Fibroblast of skin of left biceps (primary cell): ENCODE measurements at places on chromosomes 1 and 21.

DNA sequence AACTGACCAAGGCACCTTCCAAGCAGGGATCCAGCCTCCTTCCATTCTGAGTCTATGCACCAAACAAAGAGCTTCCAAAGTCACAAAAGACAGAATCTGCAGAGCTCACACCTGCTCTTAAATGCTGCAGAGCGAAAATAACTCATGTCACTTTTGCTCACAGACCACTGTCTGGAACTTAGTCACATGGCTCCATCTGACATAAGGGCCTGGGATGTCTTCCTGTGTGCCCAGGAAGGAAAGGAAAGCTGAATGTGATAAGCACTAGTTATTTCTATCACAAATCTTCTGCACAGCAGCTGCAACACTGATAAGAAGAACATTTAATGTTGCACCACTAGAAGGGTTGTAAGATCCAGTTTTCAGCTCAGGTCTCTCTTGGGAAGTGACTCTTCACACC, 39.5 kb upstream of the SGIP1 start:
- DNase-seq = no peak

DNA sequence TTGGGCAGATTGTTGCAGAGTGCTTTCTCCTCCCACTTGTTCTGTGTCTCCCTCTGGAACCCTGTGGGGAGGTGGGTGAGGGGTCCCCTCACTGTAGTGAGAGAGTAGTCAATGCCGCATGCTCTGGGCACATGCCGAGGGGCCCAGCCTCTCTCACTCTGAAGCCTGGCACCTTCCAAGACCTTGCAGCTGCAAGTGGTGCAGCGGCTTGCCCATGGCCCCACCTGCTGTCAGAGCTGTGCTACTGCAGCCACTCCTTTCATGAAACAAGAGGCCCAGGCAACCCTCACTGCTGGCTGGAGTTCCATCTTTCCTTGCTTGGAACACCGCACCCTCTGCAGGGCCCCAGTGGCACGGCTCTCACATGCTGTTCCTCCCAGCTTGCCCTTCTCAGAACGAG, 58.4 kb upstream of the COL6A1 start:
- peak; percentile 11 for DNase-seq

GRCh38 chr1:6425658-6426057, 1.1 kb downstream of the ESPN start:
- no peak for DNase-seq

DNA sequence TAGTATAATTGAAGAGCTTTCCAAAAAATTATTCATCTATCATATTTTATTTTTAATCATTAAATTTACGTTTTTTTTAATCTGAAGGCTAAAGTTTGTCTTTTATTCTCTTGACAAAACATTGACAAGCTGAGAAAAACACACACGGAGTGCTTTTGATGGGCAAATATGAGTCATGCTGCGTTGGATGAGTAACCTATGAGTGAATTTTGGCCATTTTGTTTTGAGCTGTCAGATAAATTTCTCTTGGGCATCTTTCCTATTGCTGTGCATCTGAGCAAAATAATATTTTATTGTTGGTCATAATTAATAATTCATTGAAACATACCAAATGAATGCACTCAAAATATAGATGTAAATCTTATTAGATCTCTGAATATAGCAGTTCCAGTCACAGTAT, 1144.1 kb upstream of the ADGRL2 start:
- DNase-seq = no peak

DNA sequence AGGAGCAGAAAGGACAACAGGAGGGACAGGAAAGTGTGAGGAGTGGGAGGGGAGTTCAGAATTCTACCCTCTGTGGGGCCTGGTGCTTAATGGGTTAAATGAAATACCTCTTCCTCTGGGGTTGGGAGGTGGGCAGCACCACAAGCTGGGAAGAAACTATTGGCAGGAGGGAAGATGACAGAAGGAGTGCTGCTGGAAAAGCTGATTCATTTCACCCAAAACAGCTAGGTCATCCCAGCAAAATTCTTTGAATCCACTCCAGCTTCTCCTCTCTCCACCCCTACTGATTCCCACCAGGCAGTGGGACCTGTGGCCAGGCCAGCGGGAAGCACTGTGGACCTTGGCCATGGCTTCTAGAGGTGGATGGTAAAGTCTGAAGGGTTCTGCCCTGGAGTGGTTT, 12.8 kb downstream of the BCAN start:
- no peak for DNase-seq

GRCh38 chr1:168224991-168225390, 813 bp upstream of the SFT2D2 start:
- no peak for DNase-seq

DNA sequence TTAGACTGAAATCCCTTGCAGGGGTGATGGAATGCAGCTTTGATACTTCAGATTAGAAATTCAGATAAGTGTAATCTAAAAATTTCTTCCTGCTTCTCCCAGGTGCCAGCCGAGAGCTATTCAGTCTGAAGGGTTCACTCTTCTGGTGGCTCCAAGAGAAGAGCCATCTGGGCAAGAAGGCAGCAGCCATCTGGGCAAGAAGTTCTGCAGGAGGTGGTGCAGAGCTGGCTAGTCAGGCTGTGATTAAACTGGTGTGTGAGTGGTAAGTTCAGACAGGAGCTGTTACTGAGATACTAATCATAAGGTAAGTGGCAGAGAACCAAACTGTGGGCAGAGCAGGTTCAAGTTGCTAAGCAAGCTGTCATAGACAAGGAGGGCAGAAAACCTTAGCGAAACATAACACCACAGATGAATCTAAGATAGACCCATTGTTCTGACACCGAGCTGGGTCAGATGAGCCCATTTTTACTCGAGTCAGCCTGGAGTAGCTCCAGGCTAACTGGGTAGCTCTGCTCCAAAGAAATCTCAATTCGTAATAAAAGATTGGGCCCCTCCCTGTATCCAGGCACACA, 14.4 kb upstream of the TP53BP2 start:
- DNase-seq = no peak

GRCh38 chr1:28365864-28366263, 3.7 kb upstream of the PHACTR4 start:
- DNase-seq = no peak

- DNase-seq = no peak
Measured at GRCh38 chr1:236143104-236143948, 987 bp downstream of the GPR137B start.

DNA sequence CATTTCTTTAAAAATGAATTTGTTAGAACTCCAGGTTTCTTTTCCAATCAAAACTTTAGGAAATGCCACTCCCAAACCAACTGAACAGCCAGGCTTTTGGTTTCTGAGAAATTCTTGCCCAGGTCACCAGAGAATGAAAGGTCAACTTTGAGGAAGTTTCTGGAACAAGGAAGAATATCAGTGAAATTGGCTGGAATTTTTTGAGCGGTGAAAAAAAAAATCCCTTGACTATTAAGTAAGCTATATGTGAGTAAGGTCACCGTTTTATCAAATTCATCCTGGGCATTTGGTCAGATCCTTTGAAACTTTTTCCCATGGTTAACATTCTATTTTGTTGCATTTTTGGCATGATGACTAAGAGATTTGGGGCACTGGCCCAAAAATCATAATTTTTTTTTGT, 469.3 kb downstream of the LTN1 start:
- DNase-seq = no peak

DNA sequence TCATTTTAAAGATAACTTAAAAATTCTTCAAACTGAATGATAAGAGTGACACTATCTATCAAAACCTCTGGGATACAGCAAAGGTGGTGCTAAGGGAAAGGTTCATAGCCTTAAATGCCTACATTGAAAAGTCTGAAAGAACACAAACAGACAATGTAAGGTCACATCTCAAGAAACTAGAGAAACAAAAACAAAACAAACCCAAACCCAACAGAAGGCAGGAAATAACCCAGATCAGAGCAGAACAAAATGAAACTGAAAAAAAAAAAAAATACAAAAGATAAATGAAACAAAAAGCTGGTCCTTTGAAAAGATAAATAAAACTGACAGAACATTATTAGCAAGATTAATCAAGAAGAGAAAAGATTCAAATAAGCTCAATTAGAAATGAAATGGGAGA, 6.8 kb downstream of the ODF2L start:
- DNase-seq = no peak

DNA sequence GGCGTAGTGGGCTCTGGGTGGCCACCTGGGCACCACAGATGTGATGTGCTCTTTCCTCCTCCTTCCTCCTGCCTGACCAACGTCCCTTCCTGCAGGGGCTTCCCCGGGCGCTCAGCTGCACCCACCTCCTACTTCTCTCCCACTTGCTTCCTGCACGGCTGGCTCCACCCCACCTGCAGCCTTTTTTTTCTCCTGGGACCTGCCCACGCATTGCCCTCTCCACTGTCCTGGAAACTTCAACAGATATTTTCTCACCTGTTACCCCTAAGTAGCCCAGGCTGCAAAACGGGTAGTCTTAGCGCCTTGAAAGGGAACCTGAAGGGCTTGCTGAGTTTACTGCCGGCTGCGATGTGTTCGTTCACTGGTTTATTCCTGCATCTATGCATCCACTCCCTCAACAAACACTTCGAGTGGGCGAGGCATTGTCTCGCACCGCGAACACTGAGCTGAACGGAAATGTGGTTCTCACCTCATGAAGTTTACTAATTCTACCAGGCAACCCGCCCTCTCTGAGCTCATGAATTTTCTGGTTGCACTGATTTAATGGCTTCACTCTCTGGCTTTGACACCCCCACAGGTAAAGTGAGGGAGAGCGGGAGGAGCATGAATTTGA, 23.6 kb downstream of the ZBTB18 start:
- no peak for DNase-seq

DNA sequence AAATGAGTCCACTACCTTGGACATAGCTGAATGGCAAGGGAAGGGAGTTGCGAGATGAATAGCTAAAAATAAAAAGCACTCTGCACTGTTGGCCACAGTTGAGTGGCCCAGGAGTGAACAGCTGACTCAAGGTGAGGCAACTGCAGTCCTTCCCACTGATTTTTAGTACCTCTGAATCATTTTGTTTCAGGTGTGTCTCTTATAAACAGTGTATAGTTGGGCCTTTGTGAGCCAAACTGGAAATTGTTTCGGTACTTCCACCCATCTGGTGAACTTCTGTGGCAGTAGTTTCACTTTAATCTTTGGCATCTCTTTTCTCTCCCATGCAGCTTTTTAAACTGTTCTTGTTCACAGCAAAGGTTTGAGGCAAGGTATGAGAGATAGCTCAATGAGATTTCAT, 122.7 kb downstream of the VAV3 start:
- no peak for DNase-seq

DNA sequence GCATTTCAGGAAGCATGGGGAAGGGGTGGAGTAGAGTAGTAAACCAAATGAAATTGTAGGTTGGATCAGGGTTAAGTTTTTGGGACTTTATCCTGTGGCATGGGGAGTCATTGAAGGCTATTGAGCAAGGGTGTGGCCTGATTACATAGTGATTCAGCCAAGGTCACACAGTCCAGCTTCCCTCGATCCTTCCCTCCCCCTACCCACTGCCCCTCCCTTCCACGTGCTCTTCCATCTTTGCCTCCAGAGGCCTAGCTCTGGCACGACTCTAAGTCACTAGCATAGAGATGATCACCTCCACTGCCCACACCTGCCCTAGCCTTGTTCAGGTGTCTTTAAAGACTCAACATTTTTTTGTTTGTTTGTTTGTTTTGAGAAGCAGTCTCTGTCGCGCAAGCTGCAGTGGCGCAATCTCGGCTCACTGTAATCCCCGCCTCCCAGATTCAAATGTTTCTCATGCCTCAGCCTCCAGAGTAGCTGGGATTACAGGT, 37.2 kb upstream of the SLC9A1 start:
- DNase-seq = no peak

GRCh38 chr1:7110321-7110720, 325.1 kb downstream of the CAMTA1 start:
- no peak for DNase-seq

DNA sequence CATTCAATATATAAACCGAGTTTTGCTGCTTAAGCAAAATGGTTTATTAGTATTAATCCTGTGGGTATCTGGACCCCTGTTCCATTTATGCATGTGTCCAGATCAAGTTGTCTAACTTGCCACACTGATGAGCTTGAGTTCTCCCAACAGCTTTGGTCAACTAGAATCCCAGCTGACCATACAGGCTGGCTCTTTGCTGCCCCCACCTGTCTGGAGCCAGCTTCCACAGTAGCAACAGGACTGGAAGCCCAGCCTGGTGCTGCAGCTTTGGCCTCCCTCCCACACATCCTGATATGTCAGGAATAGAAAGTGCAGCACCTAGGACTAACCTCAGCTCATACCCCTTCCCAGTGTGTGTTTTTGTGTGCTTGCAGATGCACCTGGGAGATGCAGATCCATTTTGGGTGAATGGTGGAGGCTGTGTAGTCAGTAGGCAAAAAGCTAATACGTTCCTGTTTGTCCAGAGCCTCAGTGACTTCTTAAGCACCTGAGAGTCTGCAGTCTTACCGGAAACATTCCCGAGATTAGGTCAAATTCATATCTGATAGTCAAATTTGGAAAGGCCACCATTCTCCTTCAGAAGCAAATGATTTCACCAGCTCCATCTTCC, 40.9 kb upstream of the BEND5 start:
- DNase-seq = no peak

- DNase-seq = no peak
Measured at GRCh38 chr1:57796616-57797015, 372.8 kb upstream of the DAB1 start.

GRCh38 chr1:205369701-205370123, 13.0 kb upstream of the KLHDC8A start:
- no peak for DNase-seq

GRCh38 chr1:205699416-205699815, 19.1 kb upstream of the SLC45A3 start:
- DNase-seq = no peak

GRCh38 chr1:212710566-212710965, 10.9 kb upstream of the BATF3 start:
- no peak for DNase-seq

GRCh38 chr21:46220275-46220810, 8.2 kb downstream of the LSS start:
- DNase-seq = no peak

- DNase-seq = no peak
Measured at GRCh38 chr1:145980457-145980994, 15.9 kb downstream of the TXNIP start.

DNA sequence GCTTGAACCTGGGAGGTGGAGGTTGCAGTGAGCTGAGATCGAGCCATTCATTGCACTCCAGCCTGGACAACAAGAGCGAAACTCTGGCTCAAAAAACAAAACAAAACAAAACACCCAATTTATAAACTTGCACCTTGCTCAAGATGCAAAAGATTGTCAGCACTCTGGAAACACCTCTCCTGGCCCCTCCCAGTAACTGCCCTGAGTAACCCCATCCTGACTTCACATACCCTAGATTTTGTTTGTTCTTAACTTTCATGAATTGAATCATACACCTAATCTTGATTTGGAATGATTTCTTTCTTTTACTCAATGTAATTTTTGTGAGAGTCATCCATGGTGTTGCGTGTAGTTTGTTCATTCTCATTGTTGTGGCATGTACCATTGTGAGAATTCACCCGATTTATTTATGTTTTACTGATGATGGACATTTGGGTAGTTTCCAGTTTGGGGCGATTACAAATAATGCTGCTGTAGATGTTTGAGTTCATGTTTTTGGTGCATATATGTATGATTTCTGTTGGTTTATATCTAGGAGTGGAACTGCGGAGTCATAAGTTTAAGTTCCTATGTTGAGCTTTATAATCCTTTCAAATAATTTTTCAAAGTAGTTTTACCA, 10.4 kb downstream of the NECAP2 start:
- no peak for DNase-seq

GRCh38 chr1:84442256-84442655, 36.8 kb upstream of the RPF1 start:
- DNase-seq = peak; percentile 85

- no peak for DNase-seq
Measured at GRCh38 chr1:186511761-186512637, 51.1 kb upstream of the PDC start.
